Gastrocnemius medialis (tissue), 4 donors: ENCODE measurements at places on chromosomes 6 and 20. TPM values are rescaled to one million over a fixed set of nuclear protein-coding genes. Genes with fewer than 3 reads are reported as not detected.
A peak's percentile ranks its signal among the peaks of the same experiment; 100 is the strongest.

- H3K27me3 ChIP-seq: no peaks in the 10 kb centered on the region
- peak overlapping the region; percentile 82 for H3K27ac ChIP-seq
Observed at GRCh38 chr6:123430970-123431369, 205.8 kb downstream of the TRDN start.

DNA sequence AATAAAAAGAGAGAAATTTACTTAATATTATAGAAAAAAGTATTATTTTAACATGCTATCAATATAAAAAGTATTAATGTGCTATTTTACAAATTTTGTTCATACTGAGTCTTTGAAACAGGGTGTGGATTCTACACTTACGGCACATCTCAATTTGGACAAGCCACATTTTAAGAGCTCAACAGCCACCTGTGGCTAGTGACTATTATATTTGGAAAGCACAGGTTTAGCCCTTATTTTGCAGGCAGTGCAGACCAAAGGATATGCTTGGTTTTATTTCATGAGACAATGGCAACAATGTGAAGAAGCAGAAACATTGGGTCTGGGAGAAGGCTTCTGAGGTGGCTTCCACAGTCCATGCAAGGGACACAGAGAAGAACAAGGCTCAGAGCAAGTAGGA, 74.6 kb downstream of the BACH2 start:
- H3K27ac ChIP-seq: peak overlapping the region; percentile 96
- no peaks in the 10 kb centered on the region for H3K27me3 ChIP-seq
- no peak overlapping the region for H3K4me3 ChIP-seq
- peaks cover 33% of the 10 kb centered on the region for H3K4me1 ChIP-seq
- no peak for DNase-seq
- no peaks in the 10 kb centered on the region for H3K36me3 ChIP-seq

GRCh38 chr6:129994410-129994809, 24.0 kb upstream of the L3MBTL3 start:
- no peak overlapping the region for H3K4me3 ChIP-seq
- H3K27ac ChIP-seq: no peak overlapping the region
- DNase-seq: no peak

DNA sequence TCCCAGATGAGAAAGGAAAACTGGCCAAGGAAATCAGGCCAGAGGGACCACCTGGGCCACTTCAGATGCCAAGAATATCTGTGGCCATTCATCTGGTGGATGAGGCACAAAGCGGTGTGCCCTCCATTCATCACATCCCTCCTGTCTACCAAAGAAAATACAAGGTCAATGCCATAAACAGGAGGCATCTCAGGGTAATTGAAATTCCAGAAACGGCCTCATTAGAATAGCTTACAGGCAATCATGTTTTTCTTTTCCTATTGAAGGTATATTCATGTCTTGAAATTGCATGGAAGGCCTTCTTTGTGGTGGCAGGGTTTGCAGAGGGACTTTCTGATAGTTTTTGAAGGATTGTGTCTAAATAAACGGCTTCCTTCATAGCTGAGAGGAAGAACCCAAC, 578.3 kb downstream of the HAO1 start:
- H3K27me3 ChIP-seq: no peaks in the 10 kb centered on the region
- H3K36me3 ChIP-seq: no peaks in the 10 kb centered on the region
- H3K4me3 ChIP-seq: no peak overlapping the region
- no peak overlapping the region for H3K27ac ChIP-seq
- H3K4me1 ChIP-seq: no peaks in the 10 kb centered on the region

DNA sequence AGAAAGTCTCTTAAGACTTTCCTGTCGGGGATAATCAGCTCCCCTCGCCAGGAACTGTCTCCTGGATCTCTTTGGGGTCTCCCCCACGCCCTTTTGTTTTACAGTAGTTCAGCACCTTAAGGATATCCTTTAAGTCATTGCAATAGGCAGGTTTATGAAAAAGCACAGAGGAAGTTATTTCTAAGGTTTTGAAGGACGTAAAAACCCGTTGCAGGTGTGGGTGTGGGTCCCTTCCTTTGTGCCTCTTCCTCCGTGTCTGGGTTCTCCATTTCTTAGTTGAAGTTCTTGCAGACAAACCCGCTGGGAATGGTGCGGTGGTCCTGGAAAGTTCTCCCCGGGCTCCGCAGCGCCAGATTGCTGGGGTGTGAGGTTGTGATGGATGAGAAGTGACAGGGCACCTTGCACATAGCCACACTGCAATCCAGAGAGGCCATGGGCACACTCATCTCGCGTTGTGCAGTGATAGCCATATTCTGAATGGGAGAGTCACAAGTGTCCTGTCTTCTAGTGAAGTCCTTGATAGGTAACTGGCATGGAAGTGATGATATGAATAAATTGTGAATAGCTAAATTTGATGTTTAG, 65.2 kb downstream of the GTF2H5 start:
- H3K4me3 ChIP-seq: peak overlapping the region; percentile 86
- no peak for DNase-seq
- H3K27ac ChIP-seq: peak overlapping the region; percentile 86
- peaks cover 27% of the 10 kb centered on the region for H3K4me1 ChIP-seq

GRCh38 chr20:6818033-6818808, 50.7 kb downstream of the BMP2 start:
- H3K4me3 ChIP-seq: no peak overlapping the region
- no peaks in the 10 kb centered on the region for H3K36me3 ChIP-seq

DNA sequence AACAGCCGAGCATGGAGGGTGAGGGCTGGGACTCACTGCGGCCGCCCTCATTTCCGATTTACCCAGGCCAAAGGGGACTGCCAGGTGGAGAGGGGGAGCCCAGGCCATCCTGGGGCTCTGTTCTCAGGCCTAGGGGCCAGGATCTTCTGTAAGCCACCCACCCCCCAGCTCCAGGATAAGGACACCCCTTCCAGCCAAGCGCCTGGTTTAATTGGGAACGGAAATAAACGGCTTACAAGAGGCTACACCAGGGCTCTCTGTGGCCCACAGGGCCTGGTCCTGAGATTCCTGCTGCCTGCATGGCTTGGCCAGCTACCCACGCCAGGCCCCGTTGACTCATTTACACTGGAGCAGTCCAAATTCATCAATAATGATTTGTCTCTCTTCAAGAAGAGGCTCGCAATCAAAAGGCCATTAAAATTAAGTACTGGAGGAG, 68.1 kb upstream of the TOP1 start:
- no peaks in the 10 kb centered on the region for H3K4me1 ChIP-seq
- no peak overlapping the region for H3K4me3 ChIP-seq
- H3K36me3 ChIP-seq: no peaks in the 10 kb centered on the region
- H3K27ac ChIP-seq: no peak overlapping the region
- H3K27me3 ChIP-seq: no peaks in the 10 kb centered on the region
- DNase-seq: no peak

DNA sequence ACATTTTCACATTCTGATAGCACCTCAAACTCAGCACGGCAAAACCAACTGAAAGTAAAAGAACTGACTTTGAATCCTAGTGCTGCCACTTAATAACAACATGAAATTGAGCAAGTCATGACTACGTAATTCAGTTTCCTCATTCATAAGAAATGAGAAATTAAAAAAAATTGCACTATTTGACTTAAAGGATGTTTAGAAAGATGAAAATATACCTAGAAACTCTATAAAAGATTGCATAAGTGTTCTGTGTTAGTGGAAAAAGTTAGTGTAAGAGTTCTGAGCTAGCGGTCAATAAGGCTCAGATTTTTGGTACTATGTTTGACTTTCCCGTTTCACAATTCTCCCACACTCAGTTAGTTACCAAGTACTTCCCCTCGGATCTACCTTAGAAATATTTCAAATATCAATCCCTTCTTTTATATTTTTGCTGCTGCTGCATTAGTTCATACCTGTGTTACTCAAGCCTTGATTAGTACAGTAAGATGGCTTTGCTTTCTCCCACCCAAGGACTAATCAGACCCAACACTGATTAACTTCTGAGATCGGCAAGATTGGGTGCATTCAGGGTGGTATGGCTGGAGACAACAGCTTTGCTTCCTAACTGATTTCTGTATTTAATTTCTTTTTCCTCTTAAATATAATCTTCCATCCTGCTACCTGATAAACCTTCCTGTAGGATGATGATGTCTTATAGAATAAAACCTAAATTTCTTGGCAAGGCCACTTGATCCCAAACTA, 25.9 kb downstream of the ECHDC1 start:
- no peak overlapping the region for H3K27ac ChIP-seq
- DNase-seq: no peak
- H3K4me3 ChIP-seq: no peak overlapping the region

DNA sequence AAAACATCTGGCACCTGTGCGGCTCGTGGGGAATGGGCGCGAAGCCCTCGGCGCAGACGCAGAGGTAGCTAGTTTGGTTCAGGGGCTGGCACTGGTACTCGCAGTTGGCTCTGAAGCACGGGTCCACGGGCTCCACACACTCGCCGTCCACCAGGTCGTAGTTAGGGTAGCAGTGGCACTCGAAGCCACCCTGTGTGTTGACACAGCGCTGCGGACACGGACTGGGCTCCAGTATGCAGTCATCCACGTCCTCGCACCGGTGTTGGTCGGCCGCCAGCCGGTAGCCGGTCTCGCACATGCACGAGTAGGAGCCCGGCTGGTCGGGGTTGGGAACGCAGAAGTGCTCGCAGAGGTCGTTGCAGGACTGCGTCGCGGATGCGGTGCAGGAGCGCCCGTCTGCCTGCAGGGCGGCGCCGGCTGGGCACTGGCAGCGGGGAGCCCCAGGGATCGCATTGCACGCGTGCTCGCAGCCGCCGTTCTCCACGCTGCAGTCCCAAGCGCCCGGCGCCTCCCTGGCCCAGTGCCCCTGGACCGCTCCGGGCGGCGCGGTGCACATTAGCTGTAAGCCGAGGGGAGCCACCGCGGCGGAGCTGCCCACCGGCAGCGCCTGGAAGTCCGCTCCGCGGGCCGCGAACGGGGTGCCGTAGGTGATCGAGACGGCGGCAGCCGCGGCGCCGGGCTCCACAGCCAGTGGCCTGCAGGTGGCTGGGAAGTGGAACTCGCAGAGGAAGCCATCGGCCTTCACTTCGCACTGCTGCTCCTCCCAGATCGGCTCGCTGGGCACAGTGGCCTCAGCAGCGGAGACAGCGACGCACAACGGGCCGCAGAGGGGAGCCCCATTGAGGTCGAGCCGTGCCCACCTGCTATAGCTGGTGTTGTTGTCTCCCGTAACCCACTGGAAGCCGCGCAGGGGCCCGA, 930 bp downstream of the THBD start:
- H3K4me3 ChIP-seq: peak overlapping the region; percentile 84
- peak overlapping the region; percentile 94 for H3K27ac ChIP-seq
- H3K4me1 ChIP-seq: peaks cover 30% of the 10 kb centered on the region
- no peaks in the 10 kb centered on the region for H3K36me3 ChIP-seq
- DNase-seq: peak; percentile 50

GRCh38 chr6:108118359-108118724, 43.8 kb upstream of the OSTM1 start:
- peak overlapping the region; percentile 90 for H3K4me3 ChIP-seq
- H3K4me1 ChIP-seq: peaks cover 33% of the 10 kb centered on the region
- DNase-seq: no peak
- H3K36me3 ChIP-seq: no peaks in the 10 kb centered on the region
- peaks cover 92% of the 10 kb centered on the region for H3K27me3 ChIP-seq
- H3K27ac ChIP-seq: no peak overlapping the region

- H3K4me3 ChIP-seq: no peak overlapping the region
- H3K27me3 ChIP-seq: peaks cover 36% of the 10 kb centered on the region
- no peak for DNase-seq
- no peaks in the 10 kb centered on the region for H3K4me1 ChIP-seq
- no peaks in the 10 kb centered on the region for H3K36me3 ChIP-seq
Observed at GRCh38 chr20:58722877-58723627, 30.5 kb downstream of the NPEPL1 start.

DNA sequence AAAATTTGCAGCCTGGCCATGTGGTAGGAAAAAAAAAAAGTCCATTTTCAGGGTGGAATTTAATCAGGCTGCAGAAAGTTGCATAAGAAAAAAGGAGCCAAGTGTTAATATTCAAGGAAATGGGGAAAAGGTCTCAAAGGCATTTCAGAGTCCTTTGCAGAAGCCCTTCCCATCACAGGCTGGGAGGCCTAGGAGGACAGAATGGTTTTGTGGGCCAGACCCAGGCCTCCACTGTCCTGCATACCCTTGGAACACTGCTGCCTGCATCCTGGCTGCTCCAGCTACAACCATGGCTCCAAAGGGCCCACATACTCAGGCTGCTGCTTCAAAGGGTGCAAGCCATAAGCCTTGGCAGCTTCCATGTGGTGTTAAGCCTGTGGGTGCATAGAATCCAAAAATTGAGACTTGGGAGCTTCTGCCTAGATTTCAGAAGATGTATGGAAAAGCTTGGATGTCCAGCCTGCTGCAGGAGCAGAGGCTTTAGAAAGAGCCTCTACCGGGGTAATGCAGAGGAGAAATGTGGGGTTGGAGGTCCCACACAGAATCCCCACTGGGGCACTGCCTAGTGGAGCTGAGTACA, 239.0 kb upstream of the STXBP5 start:
- no peaks in the 10 kb centered on the region for H3K36me3 ChIP-seq
- H3K4me1 ChIP-seq: peaks cover 3% of the 10 kb centered on the region
- H3K27me3 ChIP-seq: no peaks in the 10 kb centered on the region
- no peak for DNase-seq
- no peak overlapping the region for H3K27ac ChIP-seq

UNC93A gene
- total RNA-seq: not detected

SAMD5 gene
- total RNA-seq: not detected

CD93 gene
- total RNA-seq: 22.2 TPM

SPATA25 gene
- 4.1 TPM for total RNA-seq

MYL9 gene
- total RNA-seq: 7.3 TPM

SLC17A9 gene
- total RNA-seq: 2.4 TPM

GJA10 gene
- not detected for total RNA-seq

MROH8 gene
- 1.4 TPM for total RNA-seq
